NCI-H2171 (cell line): ENCODE measurements at places on chromosomes 2 and 18.

- DNase-seq = no peak
These were observed 143.8 kb downstream of the FAM124B start for GRCh38 chr2:224258059-224258458.

DNA sequence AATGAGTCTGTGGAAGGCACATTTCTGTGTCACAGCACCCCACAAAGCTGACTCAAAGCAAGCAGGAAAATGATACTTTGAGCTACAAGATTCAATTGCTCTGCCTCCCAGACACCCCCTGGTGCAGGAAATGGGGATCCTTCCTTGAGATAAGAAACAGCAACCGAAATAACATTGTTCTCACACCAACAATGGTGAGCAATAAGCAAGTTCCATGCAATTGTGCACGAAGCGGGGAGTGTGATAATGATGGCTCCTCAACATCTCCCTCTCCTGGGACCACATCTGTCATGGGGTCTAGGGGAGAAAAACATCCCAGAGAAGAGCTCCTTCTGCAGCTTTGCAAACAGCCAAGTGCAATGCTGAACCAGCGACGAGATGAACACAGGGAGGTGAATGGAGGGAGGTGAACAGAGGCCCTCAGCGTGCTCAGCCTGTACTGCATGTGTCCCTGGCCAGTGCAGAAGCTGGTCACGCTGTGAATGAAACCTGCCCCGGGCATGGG is 67.7 kb downstream of the PDCL3 start:
- no peak for DNase-seq

GRCh38 chr2:136113209-136113971 is 4.6 kb downstream of the CXCR4 start:
- no peak for DNase-seq

GRCh38 chr2:77294474-77294873 is 227.7 kb downstream of the LRRTM4 start:
- no peak for DNase-seq

- no peak for DNase-seq
These were observed 105.8 kb upstream of the TWIST2 start for GRCh38 chr2:238742066-238742465.

GRCh38 chr2:159904127-159904958 is 106.3 kb upstream of the CD302 start:
- no peak for DNase-seq

DNA sequence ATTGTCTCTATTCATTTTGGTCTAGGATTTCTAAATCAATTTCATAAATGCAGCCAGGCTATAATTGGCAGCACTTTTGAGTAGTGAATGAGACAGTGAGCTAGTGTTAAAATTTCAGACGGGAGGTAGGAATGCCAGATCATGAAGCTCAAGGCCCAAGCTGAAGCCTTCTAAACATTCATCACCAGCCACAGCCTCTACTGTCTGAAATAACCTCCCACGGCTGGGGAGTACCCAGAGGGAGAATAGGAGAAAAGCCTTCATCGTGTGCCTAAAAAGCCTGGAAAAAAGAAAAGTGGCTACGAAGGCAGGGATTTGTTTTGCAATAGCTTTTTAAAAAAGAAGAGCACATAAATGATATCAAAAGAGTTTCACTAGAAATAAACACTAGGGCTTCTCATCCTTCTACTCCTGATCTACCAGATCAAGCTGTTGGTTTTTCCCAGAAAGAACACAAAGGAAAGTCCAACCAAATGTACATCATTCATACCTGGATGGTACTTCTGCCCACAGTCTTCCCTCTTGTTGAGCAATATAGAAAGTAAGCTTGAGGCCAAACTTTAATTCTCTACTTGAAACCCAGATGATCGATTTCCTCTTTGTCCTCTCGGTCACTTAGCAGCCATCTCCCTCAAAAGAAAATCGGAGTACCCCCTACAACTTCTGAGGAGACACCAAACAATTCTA is 48.1 kb upstream of the SLC39A10 start:
- DNase-seq = no peak

DNA sequence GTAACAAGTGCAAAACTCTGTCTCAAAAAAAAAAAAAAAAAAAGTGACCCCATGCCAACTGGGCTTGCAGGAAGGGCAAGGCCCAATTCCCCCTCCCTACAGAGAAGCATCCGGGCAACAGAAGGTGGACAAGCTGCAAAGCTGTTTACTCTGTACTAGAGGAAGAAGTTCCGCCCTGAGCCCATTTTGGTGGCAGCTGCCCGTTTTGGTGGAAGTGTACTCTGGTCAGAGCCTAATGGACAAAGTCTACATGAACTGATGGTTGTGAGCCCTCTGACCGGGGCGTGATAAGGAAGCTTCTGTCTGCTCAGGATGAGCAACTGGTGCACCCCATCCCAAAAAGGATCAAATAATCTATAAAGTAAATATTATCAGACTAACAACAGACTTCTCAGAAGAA is 65.0 kb downstream of the TRAPPC8 start:
- DNase-seq = no peak

GRCh38 chr2:223524066-223524465 is 78.1 kb downstream of the SCG2 start:
- DNase-seq = no peak

- no peak for DNase-seq
These were observed 28.2 kb upstream of the SEMA4C start for GRCh38 chr2:96898135-96898505.

DNA sequence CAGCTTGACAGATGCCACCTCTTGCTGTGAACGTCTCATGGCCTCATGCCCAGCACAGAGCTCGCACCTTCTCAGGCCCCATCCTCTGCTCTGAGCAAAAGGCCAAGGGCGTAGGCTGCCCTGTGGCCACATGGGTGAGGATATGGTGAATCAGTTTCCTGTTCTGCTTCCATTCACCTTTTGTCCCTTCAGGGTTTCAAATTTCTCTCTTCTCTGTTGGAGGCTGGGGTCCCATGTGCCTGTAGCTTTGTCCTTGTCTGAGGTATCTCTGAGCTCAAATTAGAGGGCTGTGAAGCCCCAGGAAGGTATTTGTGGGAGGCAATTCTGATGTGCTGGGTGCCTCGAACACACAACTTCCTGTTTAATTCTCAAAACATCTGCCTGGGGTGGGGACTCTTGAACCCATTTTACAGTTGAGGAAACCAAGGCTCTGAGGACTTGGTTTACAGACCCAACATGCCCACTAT is 29.0 kb downstream of the ZAP70 start:
- no peak for DNase-seq

- DNase-seq = no peak
These were observed 585.1 kb downstream of the RNF144A start for GRCh38 chr2:7502336-7502735.

DNA sequence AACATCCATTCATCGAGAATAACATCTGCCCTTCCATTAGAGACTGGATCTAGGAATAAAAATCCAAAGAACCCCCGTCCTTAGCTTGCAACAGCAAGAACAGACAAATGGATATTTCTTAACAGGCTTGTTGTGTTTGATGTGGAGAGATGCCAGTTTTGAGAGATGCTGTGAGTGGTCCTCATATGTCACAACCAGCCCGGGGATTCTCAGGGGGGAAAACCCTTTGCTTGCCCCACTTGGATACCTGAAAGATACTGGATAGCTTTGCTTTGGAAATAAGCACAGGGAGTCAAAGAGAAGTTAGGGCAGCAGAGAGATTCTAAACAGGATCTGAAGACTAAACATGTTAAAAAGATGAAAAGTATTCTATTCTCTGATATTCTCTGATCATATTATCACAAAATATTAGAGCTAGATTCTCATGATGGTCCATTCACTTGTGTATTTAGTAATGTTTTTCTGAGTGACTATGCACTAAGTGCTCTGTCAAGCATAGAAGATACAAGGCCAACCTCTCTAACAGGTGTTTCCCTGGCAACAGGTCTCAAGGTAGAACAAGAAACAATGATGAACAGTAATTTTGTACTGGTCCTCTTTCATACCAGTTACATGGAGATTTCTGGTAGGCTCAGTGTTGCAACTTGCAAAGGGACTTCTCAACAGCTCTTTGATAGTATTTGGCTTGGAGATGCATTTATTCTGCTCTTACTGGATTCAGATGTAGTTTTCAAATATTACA is 348.2 kb downstream of the MYCN start:
- DNase-seq = no peak

DNA sequence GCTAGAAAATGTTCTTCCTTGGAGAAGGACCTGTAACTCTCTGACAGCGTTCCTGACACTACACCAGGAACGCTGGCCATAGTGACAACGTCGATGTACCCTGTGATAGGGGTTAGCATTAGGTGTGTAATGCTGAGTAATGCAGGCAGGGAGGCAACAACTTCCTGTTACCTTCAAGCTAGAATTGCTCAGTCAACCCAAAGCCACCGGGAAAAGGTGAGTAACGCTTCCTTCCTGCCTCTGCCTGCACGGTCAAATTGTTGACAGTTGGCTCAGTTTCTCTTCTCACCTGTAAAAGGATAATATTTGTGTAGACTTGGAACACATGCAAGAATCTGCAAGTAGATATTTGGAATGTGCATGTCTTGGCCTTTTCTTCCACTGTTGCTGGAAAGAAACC is 12.7 kb downstream of the FAM110C start:
- DNase-seq = no peak

GRCh38 chr2:149023091-149023490 is 15.4 kb upstream of the LYPD6B start:
- DNase-seq = no peak

- DNase-seq = no peak
These were observed 44.2 kb upstream of the AQP4 start for GRCh38 chr18:26909599-26910290.

GRCh38 chr2:170885130-170885791 is 43.8 kb upstream of the GORASP2 start:
- DNase-seq = no peak

DNA sequence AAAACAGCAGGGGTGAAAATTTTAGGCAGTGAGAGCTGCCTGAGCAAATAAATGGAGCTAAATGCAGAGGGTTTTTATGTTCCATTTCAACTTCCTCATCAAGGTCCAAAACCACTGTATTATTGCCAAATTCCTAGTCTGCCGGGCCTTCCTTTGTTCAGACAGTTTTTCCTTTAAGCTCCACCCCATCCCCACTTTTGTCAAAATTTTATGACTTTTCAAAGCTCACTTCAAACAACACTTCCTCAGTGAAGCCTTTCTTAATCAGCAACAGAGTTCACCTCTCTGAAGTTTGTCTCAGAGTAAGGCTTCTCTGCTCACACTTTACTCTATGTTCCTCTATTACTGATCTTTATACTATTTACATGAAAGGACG is 81.3 kb downstream of the CERKL start:
- DNase-seq = no peak

- no peak for DNase-seq
These were observed 38.9 kb downstream of the RHBDD1 start for GRCh38 chr2:226874749-226875148.
